ENCODE measurements at places on chromosomes 5 and 9. TPM values are rescaled to one million over a fixed set of nuclear protein-coding genes. Genes with fewer than 3 reads are reported as not detected.

DNA sequence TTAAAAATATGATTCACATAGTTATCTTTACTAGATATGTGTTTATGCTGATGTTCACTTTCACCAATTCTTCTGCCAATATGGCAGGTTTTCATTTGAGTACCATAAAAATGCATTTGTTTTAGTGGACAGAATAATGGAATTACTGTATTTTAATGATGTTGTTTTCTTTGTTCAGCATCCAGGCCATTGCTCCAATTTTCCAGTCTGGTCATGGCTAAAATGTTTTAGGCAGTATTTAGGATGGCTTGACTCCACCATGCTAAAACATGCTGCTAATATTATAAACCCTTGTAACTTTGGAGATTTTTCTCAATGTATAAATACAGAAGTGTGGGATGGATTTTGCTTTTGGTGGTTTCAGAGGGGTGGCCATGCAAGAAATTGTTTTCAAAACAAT is 273.0 kb upstream of the RPS23 start:
- no peak for DNase-seq

Gene PKD2L2
- not detected for total RNA-seq

Gene PCDH12
- total RNA-seq: 0.13 TPM

DNA sequence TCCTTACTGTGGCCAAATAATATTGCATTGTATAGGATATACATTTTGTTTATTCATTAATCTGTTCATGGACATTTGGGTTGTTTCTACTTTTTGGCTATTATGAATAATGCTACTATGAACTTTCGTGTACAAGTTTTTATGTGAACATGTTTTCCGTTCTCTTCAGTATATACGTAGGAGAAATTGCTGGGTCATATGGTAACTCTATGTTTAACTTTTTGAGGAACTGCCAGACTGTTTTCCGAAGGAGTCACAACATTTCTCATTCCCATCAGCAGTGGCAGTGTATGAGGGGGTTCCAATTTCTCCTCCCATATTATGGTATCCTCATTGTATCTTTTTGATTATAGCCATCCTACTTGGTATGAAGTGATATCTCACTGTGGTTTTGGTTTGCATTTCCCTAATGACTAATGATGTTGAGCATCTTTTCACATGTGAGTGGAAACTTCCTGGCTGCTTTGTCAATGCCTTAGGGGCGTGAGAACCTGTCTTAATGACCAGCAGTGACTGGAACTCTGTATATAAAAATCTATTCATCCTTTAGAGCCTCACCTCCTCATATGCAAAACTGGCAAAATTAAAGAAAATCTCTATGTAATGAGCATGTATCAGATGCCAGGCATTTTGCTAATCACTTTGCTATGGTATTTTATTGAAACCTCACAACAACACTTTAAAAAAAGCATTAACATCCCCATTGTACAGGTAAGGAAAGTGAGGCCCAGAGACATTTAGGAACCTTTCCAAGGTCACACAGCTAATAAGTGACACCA is 47.8 kb upstream of the TGFBR1 start:
- peak; percentile 94 for DNase-seq

DNA sequence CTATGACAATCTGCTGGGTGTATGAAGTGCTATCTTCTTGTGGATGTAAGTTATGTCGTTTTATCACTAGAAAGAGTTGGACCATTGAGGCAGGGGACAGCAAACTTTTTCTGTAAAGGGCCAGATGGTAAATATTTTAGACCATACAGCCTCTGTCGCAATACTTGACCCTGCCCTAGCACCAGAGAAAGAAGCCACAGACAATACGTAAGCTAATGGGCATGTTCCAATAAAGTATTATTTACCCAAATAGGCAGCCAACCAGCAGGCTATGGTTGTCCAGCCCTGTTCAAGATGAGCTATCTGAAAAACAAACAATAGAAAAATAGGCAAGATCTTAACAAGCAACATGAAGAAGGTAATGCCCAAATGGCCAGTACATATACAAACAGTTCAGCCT is 36.4 kb downstream of the MTX3 start:
- DNase-seq: peak; percentile 39

DNA sequence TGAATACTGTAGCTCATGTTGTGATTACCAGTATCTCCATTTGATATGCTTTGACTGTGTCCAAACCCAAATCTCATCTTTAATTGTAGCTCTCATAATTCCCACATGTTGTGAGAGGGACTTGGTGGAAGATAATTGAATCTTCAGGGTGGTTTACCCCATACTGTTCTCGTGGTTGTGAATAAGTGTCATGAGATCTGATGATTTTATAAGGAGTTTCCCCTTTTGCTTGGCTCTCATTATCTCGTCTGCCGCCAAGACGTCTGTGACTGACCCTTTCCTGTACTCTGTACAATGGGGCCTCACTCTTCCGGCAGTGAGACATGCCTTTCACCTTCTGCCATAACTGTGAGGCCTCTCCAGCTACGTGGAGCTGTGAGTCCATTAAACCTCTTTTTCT is 59.3 kb downstream of the TRIO start:
- DNase-seq: peak; percentile 76

Gene ZNF618
- total RNA-seq: 2.3 TPM

DNA sequence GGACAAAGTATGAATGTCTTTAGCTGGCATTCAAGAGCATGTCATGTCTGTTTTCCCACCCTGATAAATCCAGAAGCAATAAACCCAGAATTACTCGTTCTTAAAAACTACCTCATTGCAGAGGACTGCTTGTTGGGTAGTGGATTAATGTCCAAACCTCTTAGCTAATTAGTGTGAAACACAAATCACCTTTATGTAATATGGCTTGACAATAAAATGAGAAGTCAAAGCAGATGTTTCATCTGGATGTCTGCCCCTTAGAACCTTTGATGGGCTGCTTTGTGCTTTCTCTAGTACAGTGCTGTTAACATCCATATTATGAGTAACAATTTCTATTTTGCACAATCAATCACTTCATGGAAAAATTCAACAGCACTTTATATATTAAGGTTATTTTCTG is 149.1 kb upstream of the TUT7 start:
- DNase-seq: no peak

Data from GM23248 (cell line).